Activated naive CD4-positive, alpha-beta T cell treated with anti-CD3 and anti-CD28 coated beads, Interleukin-2, amount 50 U/mL, for 72 hours (primary cell): ENCODE measurements at places on chromosomes 11 and 22.

DNA sequence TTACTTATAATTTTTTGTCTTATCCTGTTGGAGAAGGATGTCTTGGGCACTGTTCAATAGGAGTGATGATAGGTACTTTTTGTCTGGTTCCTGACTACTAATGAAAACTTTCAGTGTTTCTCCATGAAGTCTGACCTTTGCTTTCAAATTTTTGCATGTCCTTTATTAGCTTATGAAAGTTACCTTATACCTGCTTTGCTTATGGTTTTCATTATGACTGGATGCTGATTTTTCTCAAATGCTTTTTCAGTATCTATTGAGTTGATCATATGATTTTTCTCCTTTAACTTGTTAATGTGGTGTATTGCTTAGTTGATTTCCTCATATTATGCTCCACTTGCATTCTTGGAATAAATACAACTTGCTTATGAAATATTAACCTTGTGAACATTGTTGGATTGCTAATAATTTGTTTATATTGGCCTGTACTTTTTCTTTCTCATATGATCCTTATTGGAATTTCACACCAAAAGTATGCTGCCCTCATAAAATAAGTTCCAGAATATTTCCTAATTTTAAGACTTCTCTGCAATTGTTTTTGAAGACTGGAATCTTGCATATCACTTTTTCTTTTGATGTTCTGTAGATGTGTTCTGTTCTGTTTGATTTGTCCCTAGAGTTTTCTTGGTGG lies 85.0 kb upstream of the SC5D start:
- no peak for DNase-seq

GRCh38 chr11:115170133-115170815 lies 333.9 kb downstream of the CADM1 start:
- DNase-seq: peak; percentile 24

GRCh38 chr22:34004058-34004457 lies 83.8 kb upstream of the LARGE1 start:
- no peak for DNase-seq

GRCh38 chr11:86938900-86939880 lies 16.0 kb downstream of the FZD4 start:
- no peak for DNase-seq

- no peak for DNase-seq
Measured at GRCh38 chr22:25490896-25491295, 73.6 kb upstream of the GRK3 start.

GRCh38 chr11:58028687-58029411 lies 1.9 kb upstream of the OR6Q1 start:
- DNase-seq: no peak

DNA sequence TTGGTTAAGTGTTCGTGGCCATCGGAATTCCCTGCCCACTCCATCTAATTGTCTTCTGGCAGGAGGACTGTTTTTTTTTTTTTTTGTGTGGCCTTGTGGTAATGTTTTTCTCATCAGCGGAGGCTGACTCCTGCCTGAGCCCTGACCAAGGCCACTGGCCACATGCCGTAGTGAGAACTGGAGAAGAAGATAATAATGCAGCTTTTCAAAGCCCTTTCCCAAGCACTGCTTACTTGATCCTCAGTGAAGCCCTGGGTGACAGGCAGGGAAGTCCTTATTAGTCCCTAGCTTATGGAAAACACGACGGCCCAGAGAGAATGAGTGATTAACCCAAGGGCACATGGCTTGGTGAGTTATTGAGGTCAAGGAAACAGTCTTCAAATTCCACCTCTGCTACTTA lies 71.2 kb downstream of the ADM start:
- DNase-seq: no peak

DNA sequence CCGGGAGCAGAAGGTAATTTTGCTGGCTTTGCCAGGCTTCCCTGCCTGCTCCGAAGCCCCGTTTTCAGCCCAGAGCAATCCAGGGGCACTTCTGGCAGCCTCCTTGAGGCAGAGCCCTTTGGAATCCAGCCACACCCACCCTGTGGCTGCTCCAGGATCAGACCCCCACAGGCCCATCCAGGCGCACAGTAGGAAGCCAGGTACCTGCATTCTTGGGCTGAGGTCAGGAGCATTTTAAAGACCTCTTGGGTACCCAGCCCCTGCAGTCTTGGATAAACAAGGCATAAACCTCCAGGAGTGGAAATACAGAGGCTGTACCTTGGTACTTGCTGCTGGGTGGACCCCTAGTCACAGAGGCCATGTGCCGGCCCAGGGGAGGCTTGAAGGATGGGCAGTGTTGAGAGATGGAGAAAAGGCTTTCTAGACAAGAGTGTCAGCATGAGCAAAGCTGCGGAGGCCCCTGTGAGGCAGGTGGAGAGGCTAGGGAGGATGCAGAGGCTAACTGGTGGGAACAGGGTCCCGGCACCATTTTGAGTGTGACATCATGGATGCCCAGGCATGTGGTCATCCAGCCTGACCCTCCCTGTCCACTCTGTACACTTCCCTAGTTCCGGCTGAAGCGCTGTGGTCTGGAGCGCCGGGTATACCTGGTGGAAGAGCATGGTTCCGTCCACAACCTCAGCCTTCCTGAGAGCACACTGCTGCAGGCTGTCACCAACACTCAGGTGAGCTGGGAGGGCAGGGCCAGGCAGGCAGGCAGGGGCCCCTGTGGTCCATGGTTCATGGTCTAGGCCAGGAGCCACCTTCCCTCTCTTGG lies 3.9 kb downstream of the MUS81 start:
- DNase-seq: peak; percentile 53

GRCh38 chr11:62542750-62543567 lies 3.6 kb downstream of the AHNAK start:
- peak; percentile 80 for DNase-seq

GRCh38 chr11:15903246-15903645 lies 453.1 kb downstream of the SOX6 start:
- no peak for DNase-seq

GRCh38 chr11:82995754-82996398 lies 75.8 kb downstream of the RAB30 start:
- peak; percentile 19 for DNase-seq

DNA sequence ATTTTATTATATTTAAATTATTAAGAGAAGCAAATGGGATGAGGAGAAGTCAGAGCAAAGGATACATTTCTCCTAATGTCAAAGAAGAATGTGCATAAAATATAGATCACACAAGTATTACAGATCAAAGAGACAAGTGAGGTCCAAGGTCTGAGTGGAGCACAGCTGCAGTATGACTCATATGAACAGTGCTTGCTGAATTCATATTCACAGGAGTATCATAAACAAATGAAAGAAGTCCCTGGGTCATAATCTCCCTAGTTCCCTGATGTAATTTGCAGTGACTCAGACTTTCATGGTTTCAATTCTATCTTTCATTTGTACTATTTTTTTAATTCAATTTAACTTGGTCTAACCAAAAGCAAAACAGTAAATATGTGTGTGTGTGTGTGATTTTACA lies 499.0 kb upstream of the CCDC179 start:
- DNase-seq: no peak

GRCh38 chr11:75562048-75562835 lies at the start of gene SERPINH1:
Gene SERPINH1 (plus strand): TSS chr11:75562253. CDS start chr11:75566350, 4,097 bp downstream.
- DNase-seq: peak; percentile 84

DNA sequence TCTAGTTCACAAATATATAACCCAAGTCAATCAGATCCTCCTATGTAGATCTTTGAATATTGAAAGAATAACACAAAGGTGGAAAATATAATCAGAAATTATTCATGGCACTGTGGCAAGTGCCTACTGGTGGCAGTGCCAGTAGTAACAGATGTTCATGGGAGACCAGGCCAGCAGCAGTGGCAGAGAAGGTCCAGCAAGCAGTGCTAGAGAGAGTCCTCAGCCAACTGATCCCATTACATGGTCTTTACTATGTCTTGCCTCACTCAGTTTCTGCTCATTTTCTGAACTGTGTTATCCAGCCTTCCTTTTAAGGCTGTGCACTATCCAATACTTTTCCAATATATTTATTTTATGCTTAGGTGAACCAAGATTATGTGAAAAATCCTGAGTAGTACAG lies 124.9 kb downstream of the MRTFA start:
- DNase-seq: no peak

DNA sequence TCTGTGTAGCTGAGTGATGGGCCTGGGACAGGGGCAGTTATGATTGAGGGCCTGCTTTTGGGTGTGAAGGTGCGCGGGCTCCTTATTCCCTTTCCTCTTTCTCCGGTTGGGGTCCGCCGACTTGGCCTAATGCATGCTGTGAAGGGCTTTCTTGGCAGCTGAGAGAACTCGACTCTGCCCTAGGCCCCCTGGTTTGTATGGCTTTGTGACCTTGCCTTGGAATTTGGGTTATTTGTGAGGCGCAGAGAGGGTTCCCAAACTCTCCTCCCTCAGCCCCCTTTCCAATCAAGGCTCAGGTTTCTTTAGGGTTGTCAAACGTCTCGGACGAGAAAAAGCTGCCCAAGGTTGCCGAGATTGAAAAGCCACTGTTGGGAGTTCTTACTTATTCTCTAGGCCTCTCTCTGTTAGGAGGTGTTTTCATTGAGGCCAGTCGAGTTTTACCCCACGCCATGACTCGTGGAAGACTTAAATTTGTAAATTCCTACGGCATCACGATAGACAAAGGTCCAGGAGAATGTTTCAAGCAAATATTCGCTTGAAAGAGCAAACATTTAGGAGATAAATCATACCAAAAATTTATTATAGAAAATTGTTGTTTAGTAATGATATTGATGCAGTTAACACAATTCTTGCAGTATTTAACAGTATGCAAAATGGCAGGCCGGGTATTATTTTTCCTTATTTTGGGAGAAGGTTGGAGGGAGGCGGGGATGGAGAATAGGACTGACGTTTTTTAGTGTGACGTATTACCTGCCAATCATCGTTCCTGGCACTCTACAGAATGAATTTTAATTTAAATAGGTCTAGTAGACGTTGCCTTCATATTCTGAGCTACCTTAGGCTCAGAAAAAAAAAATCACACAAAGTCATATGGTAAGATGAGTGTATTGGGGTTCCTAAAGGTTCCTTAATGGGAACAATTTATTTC lies 689 bp downstream of the PDHX start:
- peak; percentile 62 for DNase-seq

- DNase-seq: no peak
Measured at GRCh38 chr11:26188554-26188953, 143.4 kb upstream of the ANO3 start.

- DNase-seq: no peak
Measured at GRCh38 chr22:46362934-46363515, 27.5 kb downstream of the TRMU start.

DNA sequence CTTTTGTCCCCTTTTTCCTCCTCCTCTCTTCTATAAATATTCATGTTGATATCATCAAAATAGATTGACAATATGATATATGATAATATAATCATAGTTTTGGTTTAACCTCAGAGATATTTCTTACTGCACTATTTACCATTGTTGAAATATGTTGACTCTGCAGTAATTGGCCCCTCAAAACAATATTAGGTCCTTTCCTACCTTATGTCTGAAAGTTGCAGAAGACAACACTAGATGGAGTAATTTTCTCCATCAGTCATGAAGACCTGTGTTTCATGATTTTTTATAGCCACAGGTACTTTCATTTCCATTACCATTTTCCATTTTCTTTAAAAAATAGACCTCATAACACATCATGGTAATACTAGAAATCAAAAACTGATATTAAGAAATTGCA lies 284.4 kb downstream of the LUZP2 start:
- DNase-seq: no peak

GRCh38 chr11:69704508-69705253 lies 859 bp upstream of the FGF19 start:
- DNase-seq: peak; percentile 36

GRCh38 chr11:113440816-113441215 lies 34.4 kb downstream of the DRD2 start:
- DNase-seq: no peak

DNA sequence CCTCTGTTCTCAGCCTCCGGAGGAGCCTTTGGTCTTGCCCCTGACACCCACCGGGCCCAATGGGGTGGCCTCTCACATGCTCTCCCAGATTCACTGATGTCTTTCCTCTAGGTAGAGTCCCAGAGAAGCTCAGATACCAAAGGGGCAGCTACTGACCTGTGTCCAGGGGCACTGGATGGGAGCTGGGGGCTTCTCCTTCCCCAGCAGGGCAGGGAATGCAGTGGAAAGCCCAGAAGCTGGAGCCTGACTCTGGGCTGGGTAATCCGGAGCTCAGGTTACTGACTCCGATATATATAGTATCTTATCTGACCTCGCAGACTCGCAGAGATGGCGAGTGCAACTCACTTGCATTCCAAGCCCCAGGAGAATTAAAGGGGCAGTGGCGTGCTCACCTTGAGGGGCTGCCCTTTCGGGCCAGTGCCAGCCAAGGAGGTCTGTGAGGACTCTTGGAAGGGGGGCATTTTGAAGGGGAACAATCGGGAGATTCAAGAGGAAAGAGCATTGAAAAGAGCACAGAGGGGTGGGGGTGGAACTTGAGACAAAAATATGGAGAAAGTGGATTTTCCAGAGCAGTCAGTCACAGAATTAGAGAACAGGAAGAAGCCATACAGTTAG lies 2.5 kb downstream of the USP2 start:
- no peak for DNase-seq

DNA sequence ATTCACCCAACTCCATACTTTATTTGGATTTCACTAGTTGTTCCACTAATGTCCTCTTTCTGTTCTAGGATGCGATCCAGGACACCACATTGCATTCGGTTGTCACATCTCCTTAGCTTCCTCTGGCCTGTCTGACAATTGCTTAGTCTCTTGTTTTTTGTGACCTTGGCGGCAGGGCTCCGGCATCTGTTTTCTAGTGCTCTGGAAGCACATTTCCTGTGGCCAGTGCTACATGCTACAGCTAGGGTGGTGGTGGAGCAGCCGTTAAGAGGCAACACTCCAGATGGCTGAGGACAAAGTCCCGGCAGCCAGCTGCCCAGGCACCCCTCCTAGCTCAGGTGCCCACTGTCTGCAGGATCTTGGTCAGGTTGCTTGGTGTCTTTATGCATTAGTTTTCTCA lies 6.8 kb downstream of the STX3 start:
- no peak for DNase-seq

DNA sequence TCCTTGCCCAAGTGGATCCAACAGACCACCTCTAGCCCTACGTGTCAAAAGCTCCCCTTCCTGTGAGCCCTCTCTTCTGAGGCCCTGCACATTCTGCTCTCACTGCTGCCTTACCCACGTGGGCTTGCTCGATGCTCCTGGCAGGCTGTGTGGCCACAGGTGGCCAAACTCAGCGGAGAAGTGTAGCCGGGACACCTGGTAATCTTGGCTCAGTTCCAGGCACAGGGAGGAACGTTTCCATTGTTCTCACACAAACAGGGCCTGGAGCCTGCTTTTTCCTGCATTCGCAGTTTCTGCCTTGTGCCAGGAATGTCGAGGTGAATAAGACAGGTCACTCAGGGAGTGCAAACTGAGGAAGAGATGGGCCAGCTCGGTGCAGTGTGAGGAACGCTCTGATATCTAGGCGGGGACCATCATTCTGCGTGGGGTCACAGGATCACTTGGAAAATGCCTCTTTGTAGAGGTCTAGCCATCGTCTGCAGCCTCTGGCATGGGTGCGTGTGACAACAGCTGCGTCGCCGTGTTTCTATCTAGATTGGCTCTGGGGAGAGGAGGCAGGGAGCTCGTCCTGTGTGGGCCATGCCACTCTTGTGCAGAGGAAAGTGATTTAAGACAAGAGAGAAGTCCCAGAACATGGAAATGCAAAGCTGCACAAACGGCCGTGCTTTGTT lies 127.6 kb upstream of the PARVA start:
- DNase-seq: no peak

- DNase-seq: no peak
Measured at GRCh38 chr11:17650127-17650911, 69.1 kb upstream of the MYOD1 start.

GRCh38 chr11:93279851-93280347 lies 50.6 kb upstream of the DEUP1 start:
- DNase-seq: no peak
